ENCODE measurements at places on chromosomes 2 and 18.

GRCh38 chr2:47651296-47651695, 131.6 kb upstream of the MSH6 start:
- no peak for DNase-seq

DNA sequence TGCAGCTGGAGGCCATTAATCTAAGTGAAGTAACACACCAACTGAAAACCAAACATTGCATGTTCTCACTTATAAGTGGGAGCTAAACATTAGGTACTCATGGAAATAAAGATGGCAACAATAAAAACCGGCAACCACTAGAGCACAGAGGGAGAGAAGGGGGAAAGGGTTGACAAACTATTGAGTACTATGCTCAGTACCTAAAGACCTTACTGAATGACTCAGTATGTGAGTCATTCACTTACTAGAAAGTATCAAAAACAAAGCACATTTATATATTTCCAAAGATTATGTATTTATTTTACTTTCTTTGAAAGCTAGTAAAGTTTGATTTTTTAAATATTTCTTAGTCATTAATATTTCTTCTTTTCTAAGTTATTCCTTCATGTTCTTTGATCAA, 48.9 kb downstream of the ZNF385B start:
- no peak for DNase-seq

DNA sequence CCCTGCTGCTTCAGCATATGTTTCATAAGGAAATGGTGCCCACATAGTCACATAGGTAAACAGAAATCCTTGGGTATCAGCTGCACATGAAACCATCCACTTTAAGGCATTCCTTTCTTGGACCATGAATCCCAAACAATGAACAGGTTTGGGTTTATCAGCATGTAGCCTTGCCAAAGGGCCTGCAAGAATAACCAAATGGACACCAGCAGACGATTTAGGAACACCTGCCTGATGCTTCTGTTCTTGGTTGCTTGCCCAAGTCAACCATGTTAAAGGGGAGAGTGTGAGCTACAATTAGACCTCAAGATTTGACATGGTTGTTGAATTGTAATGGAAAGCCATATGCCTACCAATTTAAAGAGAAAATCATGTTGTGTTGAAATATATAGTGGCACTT, 1342.7 kb upstream of the PIK3C3 start:
- DNase-seq: no peak

- no peak for DNase-seq
These were observed 11.8 kb downstream of the VIL1 start for GRCh38 chr2:218430721-218431120.

- no peak for DNase-seq
These were observed 16.1 kb downstream of the TMEM127 start for GRCh38 chr2:96249654-96250053.

GRCh38 chr18:65016631-65017371, 734.0 kb upstream of the CDH7 start:
- DNase-seq: no peak

GRCh38 chr2:195560209-195560895, 96.7 kb upstream of the SLC39A10 start:
- no peak for DNase-seq

Measured in hypothalamus (tissue), 51 donors.